ENCODE measurements at places on chromosomes 2 and 18. TPM values are rescaled to one million over a fixed set of nuclear protein-coding genes. Genes with fewer than 3 reads are reported as not detected.
A peak's percentile ranks its signal among the peaks of the same experiment; 100 is the strongest.

The APLF gene
- 9.5 TPM for total RNA-seq

The MFF gene
- 58.0 TPM for total RNA-seq

The NFATC1 gene
- total RNA-seq, result 64.3 TPM

The MEP1B gene
- total RNA-seq, result not detected

The HJURP gene
- 0.44 TPM for total RNA-seq

The RABL2A gene
- total RNA-seq, result 47.3 TPM

The SRD5A2 gene
- total RNA-seq, result not detected

The AOX1 gene
- total RNA-seq, result not detected

GRCh38 chr2:96140941-96141623, 2.8 kb upstream of the ASTL start:
- DNase-seq, result no peak
- peaks cover 32% of the 10 kb centered on the region for H3K4me1 ChIP-seq
- no peak overlapping the region for H3K27ac ChIP-seq
- H3K36me3 ChIP-seq, result peaks cover 6% of the 10 kb centered on the region
- no peak overlapping the region for H3K4me3 ChIP-seq

GRCh38 chr2:62313449-62314227, 117.7 kb downstream of the B3GNT2 start:
- no peak overlapping the region for H3K27ac ChIP-seq
- DNase-seq, result peak; percentile 16
- no peaks in the 10 kb centered on the region for H3K27me3 ChIP-seq
- H3K4me3 ChIP-seq, result no peak overlapping the region
- H3K4me1 ChIP-seq, result peaks cover 32% of the 10 kb centered on the region

DNA sequence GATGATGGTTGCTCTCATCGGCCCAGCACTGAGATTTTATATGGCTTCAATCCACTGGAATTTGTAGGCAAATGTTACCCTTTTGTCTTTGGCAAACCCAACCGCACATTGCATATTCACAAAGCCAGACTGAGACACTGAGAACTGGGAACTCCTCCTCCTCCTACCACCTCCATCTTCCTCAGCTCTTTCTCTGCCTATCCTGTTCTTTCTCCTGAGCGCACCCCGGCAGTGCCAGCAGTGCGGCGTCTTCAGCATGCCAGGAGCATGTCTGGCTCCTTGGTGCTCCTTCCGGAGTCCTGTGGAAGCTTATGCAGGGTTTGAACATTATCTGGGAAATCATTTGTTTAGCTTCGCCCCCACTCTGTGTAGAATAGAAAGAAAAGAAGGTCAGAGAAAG, 50.8 kb downstream of the TRIB2 start:
- H3K27ac ChIP-seq, result no peak overlapping the region
- no peaks in the 10 kb centered on the region for H3K27me3 ChIP-seq
- no peak overlapping the region for H3K4me3 ChIP-seq
- no peak for DNase-seq

- DNase-seq, result no peak
- no peak overlapping the region for H3K4me3 ChIP-seq
- no peaks in the 10 kb centered on the region for H3K4me1 ChIP-seq
- H3K27me3 ChIP-seq, result no peaks in the 10 kb centered on the region
Measured at GRCh38 chr2:80687524-80687923, 383.0 kb upstream of the LRRTM1 start.

- DNase-seq, result no peak
- H3K4me1 ChIP-seq, result no peaks in the 10 kb centered on the region
- H3K27me3 ChIP-seq, result no peaks in the 10 kb centered on the region
- no peak overlapping the region for H3K27ac ChIP-seq
- no peak overlapping the region for H3K4me3 ChIP-seq
Measured at GRCh38 chr2:42392191-42392590, 31.2 kb upstream of the COX7A2L start.

DNA sequence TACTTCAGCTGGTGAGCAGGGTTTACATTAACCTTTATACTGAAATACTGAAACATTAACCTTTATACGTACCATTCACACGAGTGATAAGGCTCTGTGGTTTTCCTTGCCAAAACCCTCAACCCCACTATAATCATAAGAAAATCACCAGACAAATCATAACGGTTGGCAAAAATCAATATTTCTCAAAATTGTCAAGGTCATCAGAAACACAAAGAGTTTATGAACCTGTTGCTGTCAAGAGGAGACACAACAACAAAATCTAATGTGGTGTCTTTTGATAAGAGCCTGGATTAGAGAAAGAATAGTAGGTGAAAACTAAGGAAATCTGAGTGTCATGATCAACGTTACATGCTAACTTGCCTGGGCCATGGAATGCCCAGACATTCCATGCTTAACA, 396.9 kb upstream of the TMEFF2 start:
- DNase-seq, result no peak
- no peaks in the 10 kb centered on the region for H3K27me3 ChIP-seq
- H3K27ac ChIP-seq, result no peak overlapping the region
- no peaks in the 10 kb centered on the region for H3K36me3 ChIP-seq
- no peak overlapping the region for H3K4me3 ChIP-seq

GRCh38 chr2:212931271-212931670, 220.1 kb downstream of the IKZF2 start:
- no peak overlapping the region for H3K27ac ChIP-seq
- no peak for DNase-seq
- H3K4me3 ChIP-seq, result no peak overlapping the region
- no peaks in the 10 kb centered on the region for H3K36me3 ChIP-seq
- H3K27me3 ChIP-seq, result no peaks in the 10 kb centered on the region

DNA sequence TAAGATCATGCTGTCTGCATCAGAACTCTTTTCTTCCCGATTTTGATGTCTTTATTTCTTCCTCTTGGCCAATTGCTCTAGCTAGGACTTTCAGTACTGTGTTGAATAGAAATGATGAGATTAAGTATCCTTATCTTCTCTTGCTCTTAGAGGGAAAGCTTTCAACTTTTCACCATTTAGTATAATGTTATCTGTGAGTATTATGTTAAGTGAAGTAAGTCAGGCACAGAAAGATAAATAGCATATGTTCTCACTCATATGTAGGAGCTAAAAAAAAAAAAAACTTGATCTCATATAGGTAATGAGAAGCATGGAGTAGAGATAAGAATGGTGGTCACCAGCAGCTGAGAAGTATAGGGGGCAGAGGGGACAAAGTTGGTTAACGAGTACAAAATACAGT, 1089.5 kb downstream of the TDRD15 start:
- no peak overlapping the region for H3K27ac ChIP-seq
- H3K27me3 ChIP-seq, result no peaks in the 10 kb centered on the region

DNA sequence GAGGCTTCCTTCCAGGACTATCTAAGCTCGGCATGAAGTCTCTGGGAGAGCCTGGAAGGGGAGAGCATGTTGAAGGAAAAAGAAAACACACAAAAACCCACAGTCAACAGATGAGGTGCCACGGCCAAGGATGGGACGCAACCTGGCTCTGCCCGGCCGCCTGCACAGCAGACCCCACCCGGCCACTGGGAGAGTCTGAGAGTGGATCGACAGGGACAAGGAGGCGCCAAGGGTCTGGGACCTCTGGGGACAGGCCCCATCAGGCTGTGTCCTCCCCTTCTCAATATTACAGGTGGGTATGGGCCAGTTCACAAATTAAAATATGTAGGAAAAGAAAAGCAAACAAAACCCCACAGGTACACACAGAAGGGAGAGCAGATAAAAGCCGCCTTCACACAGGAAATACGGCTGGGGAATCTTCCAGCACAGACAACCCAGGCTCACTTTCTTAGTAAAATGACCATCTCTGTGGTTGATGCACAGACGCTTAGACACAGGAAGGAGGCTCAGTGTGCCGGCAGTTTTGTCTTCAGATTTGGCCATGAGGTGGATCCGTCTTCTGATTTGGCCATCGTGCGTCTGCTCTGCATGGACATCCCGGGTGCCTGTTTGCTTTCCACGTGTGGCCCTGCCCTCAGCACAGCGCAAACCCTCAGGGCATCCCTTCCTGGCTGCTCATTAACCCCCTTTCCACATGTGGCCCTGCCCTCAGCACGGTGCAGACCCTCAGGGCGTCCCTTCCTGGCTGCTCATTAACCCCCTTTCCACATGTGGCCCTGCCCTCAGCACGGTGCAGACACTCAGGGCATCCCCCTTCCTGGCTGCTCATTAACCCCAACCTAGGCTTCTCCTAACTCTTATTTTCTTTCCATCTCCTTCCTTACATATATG, 138.4 kb downstream of the EIPR1 start:
- H3K36me3 ChIP-seq, result no peaks in the 10 kb centered on the region
- peaks cover 50% of the 10 kb centered on the region for H3K4me1 ChIP-seq
- peak; percentile 21 for DNase-seq
- H3K4me3 ChIP-seq, result no peak overlapping the region
- no peaks in the 10 kb centered on the region for H3K27me3 ChIP-seq

DNA sequence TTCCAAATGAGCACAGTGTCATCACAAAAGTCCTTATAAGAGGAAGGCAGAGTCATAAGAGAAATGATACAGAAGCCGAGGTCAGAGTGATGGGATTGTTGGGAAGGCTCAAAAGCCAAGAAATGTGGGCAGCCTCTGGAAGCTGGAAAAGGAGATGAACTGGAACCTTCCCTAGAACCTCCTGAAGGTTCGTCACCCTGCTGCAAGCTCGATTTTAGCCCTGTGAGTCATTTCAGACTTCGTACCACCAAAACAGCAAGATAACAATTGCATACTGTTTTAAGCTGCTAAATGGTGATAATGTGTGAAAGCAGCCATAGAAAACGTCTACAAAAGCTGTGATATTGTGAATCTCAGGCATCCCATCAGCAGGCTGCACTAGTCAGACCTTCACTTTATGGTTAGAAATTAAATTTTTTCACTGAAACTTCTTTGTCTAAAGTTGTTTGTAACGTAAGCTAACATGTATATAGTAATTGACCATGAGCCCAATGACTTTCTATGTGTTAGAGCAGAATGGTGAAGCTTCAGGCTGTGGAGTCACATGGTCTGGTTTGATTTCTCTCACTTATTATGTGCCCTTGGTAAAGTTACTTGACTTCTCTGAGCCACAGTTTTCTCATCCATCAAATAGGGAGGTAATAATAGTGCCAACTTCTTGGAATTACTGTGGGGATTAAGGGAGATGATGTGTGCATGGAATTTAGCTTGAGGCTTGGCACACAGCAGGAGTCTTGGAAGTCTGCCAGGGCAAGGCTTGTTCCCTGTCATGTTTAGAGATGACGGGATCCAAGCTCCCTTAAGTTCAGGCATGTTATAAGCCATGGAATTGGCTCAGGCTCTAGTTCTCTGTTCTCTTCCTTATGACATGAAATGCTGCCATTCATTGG, 132.0 kb upstream of the CCDC195 start:
- peaks cover 91% of the 10 kb centered on the region for H3K36me3 ChIP-seq
- no peaks in the 10 kb centered on the region for H3K27me3 ChIP-seq
- no peak overlapping the region for H3K4me3 ChIP-seq
- no peaks in the 10 kb centered on the region for H3K4me1 ChIP-seq
- DNase-seq, result no peak

- H3K27me3 ChIP-seq, result peaks cover 10% of the 10 kb centered on the region
- H3K4me1 ChIP-seq, result peaks cover 4% of the 10 kb centered on the region
- no peak overlapping the region for H3K27ac ChIP-seq
- H3K36me3 ChIP-seq, result no peaks in the 10 kb centered on the region
Measured at GRCh38 chr2:127672341-127673224, 2.7 kb downstream of the LIMS2 start.

DNA sequence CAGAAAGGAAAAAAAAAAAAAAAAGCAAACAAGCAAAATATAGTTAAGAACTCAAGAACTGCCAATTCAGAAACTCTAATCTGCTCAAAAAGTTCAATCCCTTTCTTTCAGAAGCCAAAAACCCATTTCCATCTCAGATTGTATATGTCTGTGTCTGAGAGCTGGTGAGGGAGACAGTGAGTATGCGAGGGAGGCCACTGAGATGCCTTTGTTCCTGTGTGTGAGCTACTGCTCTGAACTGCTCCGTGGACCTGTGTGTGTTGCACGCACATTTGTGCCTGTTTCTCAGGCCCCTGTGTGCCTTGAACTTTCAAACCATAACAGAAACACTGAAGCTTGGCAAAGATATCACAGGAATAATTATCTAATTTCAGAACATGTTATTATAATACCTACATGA, 2.5 kb upstream of the PKDCC start:
- no peak for DNase-seq
- H3K4me1 ChIP-seq, result peaks cover 6% of the 10 kb centered on the region
- H3K27me3 ChIP-seq, result peaks cover 17% of the 10 kb centered on the region
- no peak overlapping the region for H3K27ac ChIP-seq
- no peaks in the 10 kb centered on the region for H3K36me3 ChIP-seq

DNA sequence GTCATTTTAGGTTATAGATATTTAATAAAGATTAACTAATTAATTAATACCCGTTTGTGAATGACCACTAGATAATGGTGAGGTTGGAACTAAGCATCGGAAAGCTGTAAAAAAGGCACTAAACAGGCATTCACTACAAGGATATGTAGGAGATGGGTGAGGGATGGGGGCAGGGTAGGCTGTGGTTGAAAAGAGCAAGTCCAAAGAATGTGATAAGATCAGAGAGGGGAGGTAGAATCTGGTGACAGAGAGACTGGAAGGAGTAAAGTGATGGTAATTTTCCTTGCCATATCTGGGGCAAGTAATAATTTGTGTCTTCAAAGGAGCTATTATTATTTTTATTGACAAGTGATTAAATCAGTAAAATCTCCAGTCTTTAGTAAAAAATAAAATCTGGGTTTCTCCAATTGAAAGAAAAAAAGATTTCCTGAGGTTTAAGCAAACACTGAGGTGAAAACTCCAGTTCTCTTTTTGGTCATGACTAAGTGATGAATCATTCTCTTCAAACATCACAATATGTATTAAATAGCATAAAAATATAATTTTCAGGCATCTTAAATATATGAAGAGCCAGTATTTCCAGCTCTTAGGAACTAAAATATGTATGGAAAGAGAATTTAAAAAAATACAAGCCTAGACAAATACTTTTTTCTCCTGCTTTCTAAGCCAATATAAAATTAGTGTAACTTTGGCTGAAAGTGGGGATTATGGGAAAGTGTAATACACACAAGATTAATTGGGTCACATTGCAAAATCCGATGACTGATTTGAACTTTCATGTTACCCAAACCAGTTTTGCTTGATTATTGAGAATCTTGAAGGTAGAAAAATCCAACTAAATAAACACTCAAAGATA, 259.1 kb upstream of the RBMS1 start:
- no peak overlapping the region for H3K27ac ChIP-seq
- H3K27me3 ChIP-seq, result peaks cover 4% of the 10 kb centered on the region
- no peaks in the 10 kb centered on the region for H3K4me1 ChIP-seq
- no peak overlapping the region for H3K4me3 ChIP-seq
